ENCODE measurements at places on chromosomes 2 and 18. TPM values are rescaled to one million over a fixed set of nuclear protein-coding genes. Genes with fewer than 3 reads are reported as not detected.

CHST10 gene
- 10.5 TPM for total RNA-seq

SS18 gene
- 30.3 TPM for total RNA-seq

TLX2 gene
- total RNA-seq: not detected

KIF5C gene
- 0.23 TPM for total RNA-seq

GRCh38 chr2:61924895-61925663 is 19.6 kb downstream of the COMMD1 start:
- DNase-seq: no peak

- no peak for DNase-seq
These were observed 66.9 kb upstream of the CDC42EP3 start for GRCh38 chr2:37738266-37738885.

DNA sequence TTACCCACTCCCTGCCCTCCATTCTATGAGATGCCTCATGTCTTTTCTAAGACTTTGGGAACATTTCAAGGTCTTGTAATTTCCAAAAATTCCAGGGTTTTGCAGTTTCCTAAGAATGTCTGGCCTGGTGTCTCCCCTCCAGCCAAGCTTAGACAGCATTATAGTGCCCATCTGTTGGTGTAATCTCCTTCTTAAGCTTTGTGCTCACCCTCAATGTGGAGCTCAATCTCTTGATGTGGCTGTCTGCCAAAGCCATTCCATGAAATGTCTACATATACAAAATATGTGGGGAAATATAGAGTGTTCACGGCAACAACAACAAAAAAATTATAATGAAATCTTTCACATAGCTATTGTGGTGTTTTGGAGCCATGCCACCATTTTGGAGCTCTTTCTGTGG is 558.4 kb downstream of the PIK3C3 start:
- DNase-seq: no peak

DNA sequence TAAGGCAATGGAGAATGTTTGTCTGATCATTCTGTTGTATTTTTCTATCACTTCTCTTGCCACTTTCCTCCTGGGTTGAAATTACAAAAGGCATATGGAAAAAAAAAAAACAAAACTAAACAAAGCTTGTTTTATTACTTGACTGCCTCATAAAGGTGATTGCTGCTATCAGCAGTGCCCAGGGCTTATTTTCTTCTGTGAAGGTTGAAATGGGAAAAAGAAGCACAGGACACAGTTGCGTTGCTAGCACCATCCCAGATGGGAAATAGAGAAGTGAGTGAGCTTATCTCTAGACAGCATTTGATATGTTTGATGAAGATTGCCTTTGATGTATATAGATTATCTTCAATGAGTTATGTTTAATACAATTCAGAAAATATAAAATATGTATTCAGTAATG is 633.8 kb upstream of the ZNF804A start:
- no peak for DNase-seq
